ENCODE measurements at places on chromosomes 3 and 15. TPM values are rescaled to one million over a fixed set of nuclear protein-coding genes. Genes with fewer than 3 reads are reported as not detected.

The GOLIM4 gene
- total RNA-seq: 8.8 TPM

The AMT gene
- 4.1 TPM for total RNA-seq

The C3orf85 gene
- total RNA-seq: not detected

The B4GALT4 gene
- total RNA-seq: 11.6 TPM

The C3orf52 gene
- 9.9 TPM for total RNA-seq

The TRPC1 gene
- 3.1 TPM for total RNA-seq

The GRK7 gene
- total RNA-seq: not detected

The GOLGA6B gene
- not detected for total RNA-seq

The AGTR1 gene
- total RNA-seq: 0.61 TPM

The MKRN3 gene
- 2.3 TPM for total RNA-seq

The DLL4 gene
- total RNA-seq: 5.2 TPM

The BSN gene
- 0.09 TPM for total RNA-seq

The STAC gene
- total RNA-seq: 1.7 TPM

The TLR9 gene
- total RNA-seq: 0.66 TPM

The RASL12 gene
- 2.7 TPM for total RNA-seq

The GRAMD2A gene
- total RNA-seq: 0.47 TPM

The CELF6 gene
- 0.99 TPM for total RNA-seq

The CSPG4 gene
- total RNA-seq: 1.5 TPM

The LRRN1 gene
- 5.1 TPM for total RNA-seq

The GPR149 gene
- not detected for total RNA-seq

The CHRNA5 gene
- 1.9 TPM for total RNA-seq
